NCI-H748 treated with DMSO at 0.1 percent for 48 hours (cell line): ENCODE measurements at places on chromosomes 13 and 19.

GRCh38 chr19:6271721-6272410 is 7.9 kb downstream of the MLLT1 start:
- DNase-seq, result no peak

DNA sequence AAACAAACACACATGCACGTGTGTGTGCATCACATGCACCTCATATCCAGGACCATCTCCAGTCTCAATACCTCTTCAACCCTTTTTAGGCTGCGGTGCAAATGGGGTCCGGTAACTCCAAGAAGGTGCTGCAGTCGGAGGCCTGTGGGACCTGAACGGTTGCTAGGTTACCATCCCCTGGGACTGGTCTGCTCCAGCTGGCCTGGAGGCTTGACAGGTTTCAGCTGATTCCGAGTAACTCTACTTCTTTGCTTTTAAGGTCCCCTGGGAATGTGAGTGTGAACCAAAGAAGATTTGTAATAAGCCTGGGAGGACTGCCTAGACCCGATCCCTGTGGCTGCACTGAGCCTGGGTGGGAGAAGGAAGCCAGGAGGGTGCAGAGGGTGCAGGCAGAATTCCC is 117.5 kb downstream of the CCNA1 start:
- DNase-seq, result no peak

- DNase-seq, result no peak
These were observed 21.7 kb upstream of the LAMP1 start for GRCh38 chr13:113275387-113275786.

DNA sequence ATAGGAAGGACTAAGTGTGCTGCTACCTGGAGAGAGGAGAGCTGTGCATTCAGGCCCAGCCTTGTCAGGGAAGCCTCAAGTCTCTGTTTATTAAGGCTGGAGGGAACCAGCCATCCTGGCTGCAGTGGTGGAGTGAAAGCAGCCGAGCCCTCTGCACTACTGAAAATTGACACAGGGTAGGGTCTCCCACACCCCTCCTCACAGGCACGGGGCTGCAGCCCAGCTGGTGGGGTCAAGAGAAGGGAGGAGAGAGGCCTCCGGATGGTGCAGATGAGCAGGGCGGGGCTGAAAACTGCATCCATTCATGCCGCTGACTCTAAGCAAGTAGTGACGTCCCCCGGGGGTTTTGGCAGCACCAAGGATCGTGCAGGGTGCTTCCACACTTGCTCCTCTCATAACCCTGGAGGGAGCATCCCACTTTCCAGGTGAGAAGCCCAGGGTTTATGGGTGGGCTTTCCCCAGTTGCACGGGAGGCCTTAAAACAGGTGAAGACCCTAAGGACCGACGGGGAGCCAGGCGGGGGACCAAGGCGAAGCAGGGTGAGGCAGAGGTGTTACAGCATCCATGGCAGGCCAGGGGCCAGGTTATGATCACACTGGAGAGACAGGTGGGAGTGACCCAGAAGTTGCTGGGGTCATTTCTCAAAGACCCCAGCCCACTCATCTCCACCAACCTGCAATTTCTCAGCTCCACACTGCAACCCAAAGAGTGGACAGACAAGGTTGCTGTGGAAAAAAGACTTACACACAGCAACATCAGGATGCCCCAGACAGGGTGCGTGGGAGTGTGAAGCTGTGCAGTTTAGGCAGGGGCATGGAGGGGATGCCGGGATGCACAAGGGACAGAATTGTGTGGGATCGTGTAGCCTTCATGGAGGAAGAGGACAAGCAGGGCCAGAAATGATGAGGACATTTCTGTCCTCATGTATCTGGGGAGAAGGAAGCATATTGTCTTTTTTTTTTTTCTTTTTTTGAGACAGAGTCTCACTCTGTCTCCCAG is 36.8 kb downstream of the VSTM2B start:
- DNase-seq, result no peak

GRCh38 chr19:19067276-19068072 is 3.7 kb downstream of the SLC25A42 start:
- DNase-seq, result no peak

DNA sequence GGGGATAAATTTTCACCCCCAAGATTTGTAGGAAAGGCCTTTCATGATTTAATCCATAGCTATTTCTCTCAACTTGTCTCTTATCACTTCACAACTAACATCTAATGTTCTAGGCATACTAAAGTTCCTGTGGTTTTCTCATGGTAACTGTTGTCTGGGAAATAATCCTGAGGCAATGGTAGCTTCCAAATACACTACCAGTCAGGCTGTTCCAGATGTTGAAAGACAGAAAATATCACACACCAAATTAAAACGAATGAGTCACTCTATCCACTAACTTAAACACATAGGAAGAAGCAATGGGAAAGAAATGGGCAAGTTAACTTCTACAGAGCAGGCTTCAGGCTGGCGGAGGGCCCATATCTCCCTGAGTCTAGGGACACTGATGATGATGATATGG is 77.7 kb upstream of the MYO16 start:
- no peak for DNase-seq

GRCh38 chr13:41702540-41702939 is 245.2 kb downstream of the RGCC start:
- no peak for DNase-seq

DNA sequence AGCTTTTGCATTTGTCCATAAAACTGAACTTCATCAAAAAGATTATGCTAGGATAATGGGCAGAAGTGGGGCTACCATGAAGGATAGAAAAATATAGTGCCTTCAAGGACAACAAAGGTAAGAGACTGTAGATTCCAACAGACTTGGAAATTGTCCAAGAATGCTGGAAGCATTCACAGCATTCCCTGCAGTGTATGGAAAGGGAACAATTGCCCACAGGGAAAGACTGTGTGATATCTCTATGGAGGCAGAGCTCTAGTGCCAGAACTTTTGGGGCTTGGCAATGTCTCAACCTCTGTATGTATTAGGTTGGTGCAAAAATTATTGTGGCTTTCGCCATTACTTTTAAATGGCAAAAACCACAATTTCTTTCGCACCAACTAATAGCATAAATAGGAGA is 1598.8 kb upstream of the MIR17HG start:
- DNase-seq, result no peak

DNA sequence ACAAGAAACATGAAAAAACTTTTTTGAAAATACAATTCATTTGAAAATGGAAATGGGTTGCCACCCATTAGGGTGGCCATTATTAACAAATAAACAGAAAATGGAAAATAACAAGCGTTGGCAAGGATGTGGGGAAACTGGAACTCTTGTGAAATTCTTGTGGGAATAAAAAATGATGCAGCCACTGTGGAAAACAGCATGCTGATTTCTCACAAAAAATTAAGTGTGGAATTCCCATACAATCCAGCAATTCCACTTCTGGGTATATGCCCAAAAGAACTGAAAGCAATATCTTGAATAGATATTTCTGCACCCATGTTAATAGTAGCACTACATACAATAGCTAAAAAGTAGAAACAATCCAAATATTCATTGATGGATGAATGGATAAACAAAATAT is 165.2 kb downstream of the DCLK1 start:
- no peak for DNase-seq

DNA sequence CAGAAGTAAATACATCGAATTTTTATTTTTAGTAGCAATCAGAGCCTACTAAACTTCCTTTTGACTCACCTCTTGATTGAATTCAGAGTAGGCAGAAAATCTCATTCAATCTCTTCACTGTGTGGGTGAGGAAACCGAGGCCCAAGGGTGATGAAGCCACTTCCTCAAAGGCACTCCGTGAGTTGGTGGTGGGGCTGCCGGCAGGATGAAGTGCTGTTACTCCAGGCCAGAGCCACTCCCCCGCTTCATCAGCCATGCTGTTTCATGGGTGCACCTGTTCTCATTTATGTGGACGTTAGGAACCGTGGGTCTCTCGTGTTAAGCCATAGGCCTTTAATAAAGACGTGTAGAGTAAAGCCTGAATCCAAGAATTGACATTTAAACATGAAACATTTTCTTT is 13.2 kb downstream of the ING1 start:
- no peak for DNase-seq

- no peak for DNase-seq
These were observed 115.0 kb upstream of the ZNF507 start for GRCh38 chr19:32230441-32230840.

GRCh38 chr13:22461854-22462490 is 718.8 kb upstream of the SGCG start:
- no peak for DNase-seq

GRCh38 chr19:1183543-1184172 is 9.6 kb upstream of the SBNO2 start:
- DNase-seq, result no peak

DNA sequence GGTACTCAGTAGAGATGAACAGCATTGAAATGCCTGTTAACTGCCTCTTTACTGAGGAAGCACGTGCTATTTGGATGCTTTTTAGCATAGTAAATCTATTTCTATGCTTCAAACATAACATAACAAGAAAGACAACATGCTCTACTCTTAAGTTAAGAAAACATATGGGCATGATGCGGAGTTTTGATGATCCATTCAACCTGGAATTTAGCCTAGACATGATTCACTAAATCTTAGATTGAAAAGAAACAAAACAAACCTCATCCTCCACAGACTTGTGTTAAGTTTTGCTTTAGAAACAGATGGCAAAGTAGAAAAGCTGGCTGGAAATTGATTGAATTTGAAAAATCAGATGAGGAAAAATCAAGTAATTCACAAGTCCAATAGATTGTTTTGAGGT is 593.8 kb downstream of the OLFM4 start:
- no peak for DNase-seq
